ENCODE measurements at places on chromosomes 7 and 10. TPM values are rescaled to one million over a fixed set of nuclear protein-coding genes. Genes with fewer than 3 reads are reported as not detected.

The FKBP6 gene
- not detected for total RNA-seq

The LRRC4 gene
- 4.6 TPM for total RNA-seq

The TMEM26 gene
- 7.7 TPM for total RNA-seq

The KIN gene
- 13.8 TPM for total RNA-seq

The MBL2 gene
- total RNA-seq: not detected

The TMEM178B gene
- 16.5 TPM for total RNA-seq

The PDZD8 gene
- 34.7 TPM for total RNA-seq

The NPC1L1 gene
- total RNA-seq: not detected

The ZNF485 gene
- 6.7 TPM for total RNA-seq

The CALHM2 gene
- 12.4 TPM for total RNA-seq

The JAZF1 gene
- 29.4 TPM for total RNA-seq

The TUBB8 gene
- total RNA-seq: not detected

The PRLHR gene
- not detected for total RNA-seq

The DEPP1 gene
- 40.9 TPM for total RNA-seq

The SEMA3E gene
- total RNA-seq: 9.2 TPM

The CALML5 gene
- total RNA-seq: 3.3 TPM

The SUPV3L1 gene
- total RNA-seq: 38.6 TPM

The OR6V1 gene
- total RNA-seq: not detected

The CALCR gene
- 0.38 TPM for total RNA-seq

The PRF1 gene
- 0.71 TPM for total RNA-seq

The NRCAM gene
- total RNA-seq: 171 TPM

The NPTX2 gene
- 16.8 TPM for total RNA-seq

The PDE6C gene
- total RNA-seq: 4.2 TPM

The GBX1 gene
- total RNA-seq: not detected

The C10orf105 gene
- 0.11 TPM for total RNA-seq

The PRSS37 gene
- not detected for total RNA-seq

The STAG3 gene
- 0.55 TPM for total RNA-seq

The ZNF804B gene
- 6.3 TPM for total RNA-seq

The NEUROG3 gene
- total RNA-seq: not detected

The PTF1A gene
- total RNA-seq: 2.8 TPM
